Activated gamma-delta T cell treated with anti-CD3 and anti-CD28 coated beads, Interleukin-2, amount 50 U/mL, for 16 hours (primary cell): ENCODE measurements at places on chromosomes 3 and 15.

GRCh38 chr3:38968891-38969290 lies 82.9 kb downstream of the SCN11A start:
- DNase-seq, result no peak

GRCh38 chr3:68706096-68706495 lies 226.3 kb downstream of the TAFA4 start:
- no peak for DNase-seq

DNA sequence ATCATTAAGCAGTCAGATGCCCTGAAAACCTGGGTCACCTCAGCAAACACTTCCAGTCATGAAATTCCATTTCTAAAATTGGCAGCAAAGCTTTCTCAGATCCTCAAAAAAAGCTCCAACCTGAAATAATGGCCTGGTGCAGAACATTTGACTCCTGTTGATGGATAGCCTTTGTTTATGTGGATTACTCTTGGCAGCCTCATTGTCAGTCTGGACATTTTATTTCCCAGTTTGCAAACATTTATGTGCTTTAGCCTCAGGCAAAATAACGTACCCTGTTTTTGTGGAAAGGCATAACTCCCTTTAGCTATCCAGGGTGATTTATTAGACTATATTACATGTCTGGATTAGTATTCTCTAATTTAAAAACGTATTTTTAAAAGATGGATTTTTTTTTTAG lies 53.9 kb downstream of the PXYLP1 start:
- DNase-seq, result no peak

GRCh38 chr3:22980346-22980745 lies 222.8 kb upstream of the UBE2E2 start:
- DNase-seq, result no peak

- DNase-seq, result no peak
These were observed 355.5 kb downstream of the LRTM1 start for GRCh38 chr3:54572197-54572895.

GRCh38 chr15:39873978-39874377 lies 46.1 kb downstream of the GPR176 start:
- DNase-seq, result no peak

DNA sequence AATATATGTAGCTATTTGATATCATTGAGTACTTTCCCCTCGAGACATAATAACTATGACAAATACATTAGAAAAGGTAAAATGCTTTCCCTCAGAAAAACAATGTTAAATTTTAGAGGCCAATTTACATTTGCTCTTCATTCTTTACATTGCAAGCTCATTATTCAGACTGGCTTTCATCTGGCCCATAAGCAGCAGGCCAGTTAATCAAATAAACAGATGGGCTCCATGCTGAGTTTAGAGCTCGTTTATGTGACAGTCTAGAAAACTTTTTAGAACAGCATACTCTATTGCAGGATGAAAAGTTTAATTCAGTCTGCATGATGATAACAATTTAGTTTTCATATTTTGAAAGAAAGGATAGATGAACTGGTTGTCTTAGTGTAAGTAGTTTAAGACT lies 150.6 kb downstream of the DUT start:
- DNase-seq, result no peak

GRCh38 chr15:76588811-76589747 lies 252.5 kb downstream of the ISL2 start:
- no peak for DNase-seq

GRCh38 chr3:177545964-177546363 lies 348.7 kb upstream of the TBL1XR1 start:
- no peak for DNase-seq

- no peak for DNase-seq
These were observed 8.4 kb upstream of the DHX30 start for GRCh38 chr3:47794544-47794943.

DNA sequence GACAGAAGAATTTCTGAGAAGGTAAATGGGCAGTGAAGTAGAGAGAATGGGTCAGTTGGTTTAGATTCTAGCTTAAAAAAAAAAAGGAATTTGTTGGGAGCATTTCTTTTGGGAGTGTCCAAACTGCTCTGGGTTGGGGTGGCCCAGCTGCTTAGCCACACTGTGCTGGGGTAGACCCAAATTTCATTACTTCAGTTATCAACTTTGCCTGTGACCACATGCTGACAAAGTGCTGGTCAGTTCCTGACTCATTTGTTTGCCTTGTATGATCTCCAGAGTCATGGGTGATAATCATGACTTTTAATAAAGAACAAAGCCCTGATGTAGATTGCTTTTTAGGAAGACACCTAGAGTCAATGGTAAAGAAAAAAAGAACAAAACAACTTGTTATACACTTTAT lies 121.5 kb upstream of the FGF7 start:
- no peak for DNase-seq

DNA sequence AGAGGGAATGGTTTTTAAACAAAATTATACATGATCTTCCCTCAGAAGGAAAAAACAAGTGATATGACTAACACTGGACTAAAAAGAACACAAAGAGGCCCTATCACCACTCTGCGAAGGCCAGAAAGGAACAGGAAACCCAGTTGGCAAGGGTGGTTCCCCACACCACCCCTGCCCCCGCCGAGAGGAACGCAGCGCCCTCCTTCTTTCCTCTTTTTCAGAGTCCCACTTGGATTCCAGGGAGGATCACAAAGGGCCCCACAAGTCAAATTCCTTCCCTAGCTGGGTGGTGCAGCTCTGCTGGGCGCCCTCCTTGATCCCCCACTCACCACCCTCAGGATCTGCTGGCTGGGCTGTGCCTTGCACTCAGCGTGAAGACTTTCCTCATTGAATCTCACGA lies 29.8 kb downstream of the PLA1A start:
- no peak for DNase-seq

DNA sequence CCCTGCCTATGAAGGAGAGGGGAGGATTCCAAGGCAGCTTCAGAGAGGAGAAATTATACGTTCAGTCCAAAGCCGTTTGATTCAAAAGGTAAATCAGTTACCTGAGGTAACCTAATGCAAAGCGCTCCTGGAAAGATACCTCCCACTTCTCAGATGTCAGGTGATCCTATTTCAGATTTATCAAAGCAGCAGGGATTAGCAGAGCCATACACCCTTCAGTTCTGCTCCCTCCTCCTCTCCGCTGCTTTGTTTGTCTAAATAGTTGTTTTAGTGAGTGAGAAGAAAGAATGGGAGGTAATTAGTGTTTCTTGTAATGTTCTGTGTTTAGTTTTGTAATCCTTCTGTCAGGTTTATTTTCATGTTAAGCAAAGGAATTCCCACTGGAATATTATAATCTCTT lies 81.1 kb downstream of the SOX14 start:
- no peak for DNase-seq

GRCh38 chr3:13161771-13162535 lies 88.7 kb upstream of the IQSEC1 start:
- DNase-seq, result no peak

- DNase-seq, result no peak
These were observed 358.5 kb downstream of the ZNF385D start for GRCh38 chr3:21392526-21392925.

- no peak for DNase-seq
These were observed 279.2 kb downstream of the TLE3 start for GRCh38 chr15:69818529-69818928.

DNA sequence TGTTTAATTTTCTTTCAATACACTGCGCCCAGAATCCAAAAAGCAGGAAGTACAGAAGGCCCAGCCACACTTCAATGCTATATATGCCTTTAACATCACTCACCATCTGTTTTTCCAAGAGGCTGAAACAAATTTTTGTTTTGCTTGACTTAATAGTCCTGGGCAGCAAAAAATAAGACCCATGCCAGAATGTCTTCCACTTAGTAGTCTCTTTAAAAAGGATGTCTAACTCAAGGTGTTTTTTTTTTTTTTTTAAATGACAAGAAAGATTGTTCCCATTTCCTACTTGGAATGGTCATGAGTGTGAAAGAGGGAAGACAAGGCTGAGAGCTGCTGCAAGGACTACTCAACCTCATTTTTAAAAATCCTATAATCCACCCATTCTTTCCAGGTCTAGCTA lies 590.3 kb upstream of the SGO1 start:
- DNase-seq, result no peak

DNA sequence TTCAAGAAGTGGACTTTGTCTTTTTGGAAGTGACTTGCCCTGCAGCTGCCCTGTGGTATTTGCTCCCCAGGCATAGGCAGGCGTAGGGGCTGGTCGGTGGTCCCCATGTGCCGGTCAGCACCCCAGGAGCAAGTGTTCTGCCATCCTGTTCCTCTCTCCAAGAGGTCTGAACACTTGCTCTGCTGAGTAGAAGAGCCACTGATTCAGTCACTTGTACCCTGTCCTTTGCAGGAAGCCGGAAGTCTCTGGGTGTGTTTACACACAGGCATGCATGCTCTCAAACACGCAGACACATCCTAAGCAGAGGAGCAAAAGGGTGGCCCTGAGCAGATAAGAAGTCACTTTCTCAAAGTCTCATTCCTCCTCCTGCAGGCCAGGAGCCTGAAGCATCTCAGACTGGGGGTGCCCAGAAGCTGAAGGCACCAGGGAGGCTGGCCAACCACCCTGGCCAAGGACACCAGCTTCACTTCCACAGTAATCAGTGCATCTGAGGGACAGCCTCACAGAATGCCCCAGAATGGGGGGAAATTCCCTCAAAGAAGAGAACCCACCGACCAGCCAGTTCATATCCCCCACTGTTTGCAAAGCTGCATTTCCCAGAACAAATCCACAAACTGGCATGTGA lies 88.7 kb upstream of the POMGNT2 start:
- DNase-seq, result no peak

DNA sequence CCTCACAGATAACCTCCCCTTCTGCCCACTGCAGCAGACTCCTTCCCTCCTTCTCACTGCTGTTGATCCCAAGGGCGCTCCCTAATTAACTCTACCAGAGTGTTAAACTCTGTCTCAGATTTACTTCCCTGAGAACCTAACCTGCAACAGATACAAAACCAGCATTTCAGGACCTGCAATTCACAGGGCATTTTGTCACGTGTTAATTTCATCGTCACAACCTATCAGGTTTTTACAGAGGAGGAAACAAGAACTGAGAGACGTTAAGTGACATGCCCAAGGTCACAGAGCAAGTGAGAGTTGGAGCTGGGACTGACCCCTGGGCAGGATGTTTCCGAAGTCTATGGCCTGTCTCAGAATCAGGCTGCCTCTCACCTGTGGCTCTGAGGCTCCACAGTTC lies 223.9 kb downstream of the UACA start:
- no peak for DNase-seq

DNA sequence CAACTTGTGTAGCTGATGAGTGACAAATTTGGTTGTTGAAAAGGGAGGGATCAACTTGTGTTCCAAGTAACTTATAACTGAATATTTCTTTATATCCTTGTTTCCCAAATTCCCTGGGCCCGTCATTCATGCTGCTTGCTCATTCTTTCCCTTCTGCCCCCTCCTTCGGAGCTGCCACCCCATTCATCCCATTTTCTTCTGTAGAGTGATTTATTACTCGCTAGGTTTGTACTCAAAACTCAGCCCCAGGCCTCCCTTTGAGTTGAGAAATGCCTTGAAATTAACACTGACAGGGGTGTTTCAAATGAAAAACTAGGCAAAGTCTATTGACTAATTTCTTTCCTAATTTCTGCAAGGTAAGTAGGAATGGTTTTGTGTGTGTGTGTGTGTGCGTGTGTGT lies 277.4 kb upstream of the SLCO3A1 start:
- DNase-seq, result no peak

GRCh38 chr15:101183226-101183930 lies 68.5 kb downstream of the CHSY1 start:
- DNase-seq, result no peak

DNA sequence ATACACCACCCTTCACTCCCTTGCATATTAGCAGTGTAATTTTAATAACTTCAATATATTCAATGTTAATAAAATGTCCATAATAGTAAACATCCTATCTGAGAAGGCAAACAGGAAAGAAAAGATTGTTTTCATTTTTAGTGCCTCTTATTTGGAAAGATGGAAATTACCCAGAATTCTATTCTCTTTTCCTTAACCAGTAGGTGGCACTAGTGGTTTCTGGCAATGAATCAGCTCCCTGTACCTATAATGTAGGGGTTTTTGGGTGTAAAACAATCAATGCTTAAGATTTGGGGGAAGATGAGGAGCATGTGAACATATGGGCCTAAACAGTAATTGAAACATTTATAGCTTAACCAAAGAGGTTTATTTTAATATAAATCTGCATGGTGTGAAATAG lies 5.7 kb upstream of the SEMA6D start:
- DNase-seq, result no peak

DNA sequence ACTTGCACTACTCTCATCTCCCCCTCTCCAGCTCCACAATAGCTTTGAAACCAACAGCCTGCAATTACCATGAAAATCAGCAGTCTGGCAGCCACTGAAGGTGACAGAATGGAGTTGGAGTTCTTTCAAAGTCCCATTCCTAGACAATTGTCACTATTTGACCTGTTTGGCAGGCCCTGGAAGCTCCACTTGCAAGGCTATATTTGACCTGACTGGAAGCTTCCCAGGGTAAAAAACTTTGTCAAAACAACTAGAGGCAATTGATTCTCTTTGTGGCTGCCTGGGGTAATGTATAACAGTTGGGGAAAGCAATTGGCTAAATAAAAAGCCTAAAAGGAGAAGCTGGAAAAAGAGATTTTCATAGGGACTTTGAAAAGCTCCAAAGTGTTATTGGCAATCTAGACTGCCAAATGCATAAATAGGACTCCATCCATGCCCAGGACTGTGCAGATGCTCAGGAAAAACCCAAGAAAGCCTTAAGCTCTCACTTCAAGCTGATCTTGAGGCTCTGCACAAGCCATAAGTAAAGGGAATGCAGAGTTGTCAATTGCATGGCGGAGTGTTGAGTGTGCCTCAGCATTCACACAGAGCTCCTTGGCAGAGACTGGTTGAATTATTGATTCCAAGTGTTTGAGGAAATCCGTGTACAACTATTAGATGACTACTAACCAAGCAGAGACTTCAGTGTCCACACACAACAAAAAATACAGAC lies 18.3 kb downstream of the GREM1 start:
- DNase-seq, result no peak

- no peak for DNase-seq
These were observed 18.5 kb downstream of the ATP8B4 start for GRCh38 chr15:50100486-50100885.

- no peak for DNase-seq
These were observed 105.4 kb downstream of the CACNA1D start for GRCh38 chr3:53599771-53600170.

GRCh38 chr15:101724675-101725005 lies 367 bp upstream of the TARS3 start:
- no peak for DNase-seq

- DNase-seq, result no peak
These were observed 1097.6 kb upstream of the CFAP20DC start for GRCh38 chr3:60147249-60147950.

- peak; percentile 27 for DNase-seq
These were observed 361.9 kb upstream of the ICE2 start for GRCh38 chr15:60840703-60841411.

DNA sequence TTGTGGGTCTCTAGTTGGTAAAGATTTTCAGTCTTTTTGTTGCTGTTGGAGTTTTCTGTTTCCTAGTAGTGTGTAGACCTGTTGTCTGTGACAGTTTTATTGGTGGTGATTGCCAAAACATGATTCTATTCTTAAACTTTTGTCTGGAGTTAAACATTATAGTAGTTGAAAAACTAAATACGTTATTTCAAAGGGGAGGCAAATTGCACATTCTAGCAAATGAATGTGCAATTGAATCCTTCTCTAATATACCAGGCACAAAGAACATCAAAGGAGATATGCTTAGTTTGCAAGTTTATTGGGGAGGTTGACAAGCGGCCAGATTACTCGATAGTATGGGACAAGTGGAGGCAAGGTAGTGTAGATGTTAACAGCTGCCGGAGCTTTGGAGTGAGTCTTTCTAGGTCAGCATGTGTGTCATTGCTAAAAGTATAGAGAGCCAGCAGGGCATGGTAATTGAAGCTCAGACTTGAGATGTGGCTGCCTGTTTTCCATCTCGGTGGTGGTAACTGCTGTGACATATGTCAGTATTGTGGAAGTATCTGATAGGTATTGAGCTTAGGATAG lies 20.6 kb downstream of the CHD2 start:
- no peak for DNase-seq
